Gastroesophageal sphincter (tissue), 4 donors: ENCODE measurements at places on chromosomes 6 and 20. TPM values are rescaled to one million over a fixed set of nuclear protein-coding genes. Genes with fewer than 3 reads are reported as not detected.

GRCh38 chr6:71478834-71479541, 190.4 kb downstream of the OGFRL1 start:
- peak; percentile 57 for ATAC-seq

STX11 gene
- 0.62 TPM for total RNA-seq

DNA sequence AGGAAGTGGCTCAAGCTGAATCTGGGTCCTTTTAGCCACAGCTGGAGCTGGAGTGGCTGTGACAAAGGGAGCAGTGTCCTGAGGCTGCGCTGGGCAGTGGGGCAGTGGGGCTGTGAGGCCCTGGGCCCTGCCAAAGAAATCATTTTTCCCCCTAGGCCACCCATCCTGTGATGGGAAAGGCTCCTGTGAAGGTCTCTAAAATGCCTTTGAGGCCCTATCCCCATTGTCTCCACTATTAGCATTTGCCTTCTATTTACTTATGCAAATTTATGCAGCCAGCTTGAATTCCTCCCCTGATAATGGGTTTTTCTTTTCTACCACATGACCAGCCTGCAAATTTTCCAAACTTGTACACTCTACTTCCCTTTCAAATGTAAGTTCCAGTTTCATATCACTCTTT, 539.2 kb downstream of the MEI4 start:
- ATAC-seq, result no peak

- ATAC-seq, result no peak
Measured at GRCh38 chr6:37495244-37495934, 4.3 kb downstream of the CCDC167 start.

- ATAC-seq, result no peak
Measured at GRCh38 chr6:115997990-115998585, 62.6 kb downstream of the FRK start.

WASF1 gene
- 27.7 TPM for total RNA-seq

C4B gene
- total RNA-seq, result 83.7 TPM

FBXO30 gene
- total RNA-seq, result 54.7 TPM

DNA sequence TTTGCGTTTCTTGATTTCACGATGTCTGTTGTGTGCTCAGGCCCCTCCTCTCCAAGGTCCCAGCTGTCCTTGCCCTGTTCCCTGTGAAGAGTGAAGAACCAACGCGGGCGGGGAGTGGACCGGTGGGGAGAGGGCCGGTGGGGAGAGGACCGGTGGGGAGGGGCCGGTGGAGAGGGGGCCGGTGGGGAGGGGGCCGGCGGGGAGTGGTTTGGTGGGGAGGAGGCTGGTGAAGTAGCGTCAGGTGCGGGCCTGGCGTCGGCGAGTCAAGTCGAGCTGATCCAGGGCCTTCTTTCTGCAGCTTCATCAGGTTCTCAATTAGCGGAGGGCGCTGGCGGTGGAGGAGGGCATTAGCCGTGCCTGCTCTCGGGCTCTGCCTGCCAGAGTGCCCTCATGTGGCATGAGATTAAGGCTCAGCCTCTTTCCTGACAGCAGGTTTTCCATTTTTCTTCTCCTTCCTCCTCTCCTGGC, 21.2 kb upstream of the BHLHE23 start:
- no peak for ATAC-seq

HDGFL1 gene
- total RNA-seq, result not detected

GRCh38 chr20:48965189-48965910, 43.8 kb downstream of the ARFGEF2 start:
- ATAC-seq, result no peak

DNA sequence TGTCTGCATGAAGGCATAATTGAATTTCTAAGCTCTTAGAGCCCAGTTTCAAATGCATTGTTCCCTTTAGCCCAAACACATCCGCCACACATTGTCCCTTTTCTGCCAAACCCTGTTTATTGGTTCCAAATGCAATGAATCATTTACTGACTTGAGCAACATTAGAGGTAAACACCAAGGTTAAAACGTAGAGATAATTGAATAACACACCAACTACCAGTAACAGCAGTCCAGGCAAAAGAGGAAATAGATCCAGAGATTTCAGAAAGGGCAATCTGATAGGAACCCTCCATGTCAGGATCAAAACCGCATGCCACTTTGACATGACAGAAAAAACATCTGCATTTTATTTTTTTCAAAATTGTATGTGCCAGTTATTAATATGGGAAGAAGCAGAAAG, 114.8 kb downstream of the PKHD1 start:
- ATAC-seq, result no peak

SUN5 gene
- total RNA-seq, result not detected

DNA sequence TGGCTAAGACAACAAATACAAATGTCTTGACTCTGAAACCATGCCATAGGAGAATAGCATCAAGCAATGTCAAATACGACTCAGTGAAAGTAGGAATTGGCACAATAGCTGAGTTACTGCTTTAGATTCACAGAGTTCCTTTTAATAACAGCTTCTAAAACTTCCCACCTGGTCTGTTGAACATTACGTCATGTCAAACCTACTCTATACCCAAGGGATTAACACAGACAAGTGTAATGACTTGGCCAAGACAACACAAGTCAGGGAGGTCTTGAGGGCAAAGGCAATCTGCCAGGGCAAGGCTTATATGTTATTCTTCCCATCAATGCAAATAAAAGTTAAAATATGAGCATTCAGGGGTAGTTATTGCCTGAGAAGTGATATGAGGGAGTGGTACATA, 265.1 kb upstream of the PRDM1 start:
- ATAC-seq, result no peak

KCNB1 gene
- total RNA-seq, result 26.3 TPM

OR2J3 gene
- not detected for total RNA-seq

DNA sequence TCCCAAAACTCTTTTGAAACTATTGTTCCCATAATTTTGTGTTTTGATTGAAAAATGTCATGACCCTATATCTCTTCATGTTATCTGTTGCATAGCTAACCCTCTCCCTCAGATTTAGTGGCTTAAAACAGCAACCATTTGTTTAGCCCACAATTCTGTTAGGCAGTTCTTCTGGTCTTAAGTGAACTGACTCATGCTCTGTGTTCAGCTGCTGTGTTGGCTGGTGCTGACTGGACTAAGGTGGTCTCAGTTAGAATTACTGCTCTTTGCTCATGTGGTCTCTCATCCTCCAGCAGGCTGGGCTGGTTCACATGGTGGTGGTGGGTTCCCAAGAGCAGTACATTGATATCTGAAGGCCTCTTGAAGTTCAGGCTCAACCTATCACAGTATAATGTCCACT, 80.8 kb downstream of the KHDC1L start:
- no peak for ATAC-seq

DNA sequence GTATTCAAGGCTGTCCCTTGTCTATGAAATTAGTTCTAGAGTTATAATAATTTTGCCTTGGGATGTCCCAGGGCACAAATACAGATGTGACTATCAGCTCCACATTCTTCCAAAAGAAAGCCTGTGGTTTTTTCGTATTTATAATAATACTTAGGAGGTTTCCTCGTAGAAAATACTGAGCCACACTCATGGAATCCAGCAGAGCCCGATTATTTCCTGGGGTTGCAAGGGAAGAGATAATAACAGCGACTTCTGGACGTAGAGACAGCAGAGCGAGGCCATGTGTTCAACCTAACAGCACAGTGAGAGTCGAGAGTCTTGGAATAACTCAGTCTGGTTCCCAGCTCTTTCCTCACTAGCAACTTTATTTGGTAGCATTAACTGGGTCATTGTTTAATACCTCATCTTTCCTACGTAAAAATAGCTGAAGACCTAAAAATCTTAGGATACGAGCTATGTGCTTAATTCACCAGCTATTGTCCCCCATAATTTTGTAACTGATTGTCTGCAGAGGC, 21.2 kb downstream of the CD83 start:
- no peak for ATAC-seq

DNA sequence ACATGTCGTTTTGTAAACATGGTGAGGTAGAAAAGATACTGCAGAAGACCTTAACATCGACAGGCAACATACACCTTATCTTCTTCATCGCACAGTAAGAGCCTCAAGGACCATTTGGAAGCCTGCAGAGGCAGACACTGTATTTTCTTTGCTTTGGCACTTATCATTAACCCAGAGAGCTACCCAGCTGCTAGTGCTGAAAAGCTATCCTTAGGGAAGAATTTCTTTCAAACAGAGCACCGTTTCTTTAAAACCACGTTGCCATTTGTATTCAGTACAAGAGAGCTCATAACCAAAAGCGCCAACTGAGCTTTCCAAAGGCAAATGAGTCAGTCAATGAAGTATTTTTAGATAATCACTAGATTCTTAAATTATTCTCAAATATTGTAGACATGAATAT, 306.6 kb downstream of the EPM2A start:
- ATAC-seq, result no peak

DNA sequence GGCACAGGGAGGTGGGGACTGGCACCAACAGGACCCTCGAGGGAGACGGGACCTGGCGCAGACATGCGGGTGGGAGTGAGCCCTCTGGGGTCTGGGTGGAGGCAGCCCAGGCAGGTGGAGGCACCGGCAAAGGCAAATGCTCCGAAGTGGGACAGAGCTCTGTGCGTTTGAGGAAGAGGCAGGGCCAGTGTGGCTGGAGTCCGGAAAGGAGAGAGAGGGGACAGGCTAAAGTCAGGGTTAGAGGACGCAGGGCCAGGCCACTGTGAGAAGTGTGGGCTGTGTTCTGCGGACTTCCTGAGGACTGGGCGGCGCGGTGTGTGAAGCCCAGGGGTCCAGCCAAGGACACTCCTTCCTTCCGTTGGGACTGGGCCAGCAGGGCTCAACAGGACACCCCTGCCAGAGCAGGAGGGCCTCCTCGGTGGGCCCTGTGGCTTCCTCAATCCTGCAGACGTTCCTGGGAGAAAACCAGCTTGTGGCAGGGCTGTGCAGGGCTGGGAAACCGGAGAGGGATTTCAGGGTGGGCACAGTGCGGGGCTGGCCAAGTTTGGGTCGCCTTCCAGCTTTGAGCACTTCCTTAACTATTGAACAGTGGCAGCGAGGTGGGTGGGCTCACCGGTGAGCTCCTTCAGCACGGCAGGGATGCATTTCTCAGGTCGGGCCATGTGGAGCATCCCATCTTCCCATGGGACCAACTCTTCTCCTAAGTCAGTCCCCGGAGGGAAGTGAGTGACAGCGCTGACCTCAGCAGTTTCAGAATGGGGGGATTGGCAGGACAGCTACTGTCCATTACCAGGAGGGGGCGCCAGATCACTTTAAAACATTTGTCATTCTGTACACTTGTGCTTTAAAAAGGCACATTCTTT, 22.5 kb downstream of the MOCS3 start:
- no peak for ATAC-seq

TBX18 gene
- total RNA-seq, result 15.4 TPM

DNA sequence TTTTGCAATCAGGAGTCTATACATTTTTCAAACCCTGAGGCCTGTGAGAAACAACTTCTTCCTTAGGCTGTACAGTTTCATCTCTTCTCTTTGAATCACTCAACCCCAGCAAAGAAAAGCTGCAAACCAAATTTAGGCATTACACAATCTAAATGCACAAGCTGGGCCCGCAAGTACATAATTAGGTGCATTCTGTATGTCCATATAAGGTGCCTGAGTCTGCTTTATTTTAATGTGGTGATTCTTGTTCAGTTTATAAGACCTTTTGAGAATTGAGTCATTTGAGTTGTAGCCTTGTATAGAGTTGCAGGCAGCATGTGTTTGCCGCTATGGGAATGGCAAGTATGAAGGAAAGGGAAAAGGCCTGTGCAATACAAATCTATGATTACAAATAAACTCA, 709.6 kb upstream of the MARCKS start:
- no peak for ATAC-seq

GRCh38 chr6:2840749-2841061, 958 bp downstream of the SERPINB1 start:
- no peak for ATAC-seq

RSPO4 gene
- 0.27 TPM for total RNA-seq

ATP6V1G2 gene
- 1.3 TPM for total RNA-seq

GRCh38 chr6:26401987-26402658, at the start of gene BTN3A1:
TSS of gene BTN3A1 (plus strand) at chr6:26402275. CDS start at chr6:26405564, 3,289 bp downstream.
- peak; percentile 96 for ATAC-seq

DNA sequence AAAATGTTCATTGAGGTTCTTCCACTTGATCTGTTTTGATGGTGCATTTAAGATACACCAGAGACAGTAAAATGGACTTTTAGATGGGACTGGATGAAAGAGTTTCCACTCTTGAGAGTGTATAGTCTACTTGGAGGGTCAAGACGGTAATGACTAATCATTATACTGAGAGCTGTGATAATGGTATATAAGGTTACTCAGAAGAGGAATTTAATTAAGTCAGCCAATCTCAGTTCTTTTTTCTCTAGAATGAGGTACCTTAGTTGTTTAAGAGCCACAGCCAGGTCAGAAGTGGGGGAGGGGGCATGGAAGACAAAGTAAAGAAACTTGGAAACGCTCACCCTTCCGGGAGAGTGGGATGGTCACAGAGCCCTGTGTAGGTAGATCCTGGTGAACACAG, 123.9 kb downstream of the MAP3K4 start:
- no peak for ATAC-seq

DNA sequence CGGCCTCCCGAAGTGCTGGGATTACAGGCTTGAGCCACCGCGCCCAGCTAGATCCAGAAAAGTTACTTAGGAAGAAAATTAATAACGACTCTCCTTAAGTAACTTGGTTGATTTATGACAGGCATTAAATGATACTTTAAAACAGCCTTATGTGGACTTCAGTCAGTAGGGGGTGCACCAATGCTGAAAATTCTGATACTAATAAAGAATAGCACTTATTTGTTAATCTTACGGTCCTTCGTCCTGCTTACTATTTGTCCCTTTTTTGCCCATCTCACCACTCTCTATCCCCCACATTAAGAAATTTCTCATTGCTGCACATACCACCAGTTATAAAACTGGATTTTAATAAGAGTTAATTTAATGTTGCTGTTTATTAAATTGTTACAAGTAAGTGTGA, 12.7 kb upstream of the PRELID3B start:
- ATAC-seq, result no peak

- peak; percentile 91 for ATAC-seq
Measured at GRCh38 chr20:50645253-50646068, 45.9 kb downstream of the RIPOR3 start.

SLC17A1 gene
- total RNA-seq, result not detected

- no peak for ATAC-seq
Measured at GRCh38 chr20:61886721-61887595, 178.7 kb downstream of the TAF4 start.
